ENCODE measurements at places on chromosomes 16 and 17. TPM values are rescaled to one million over a fixed set of nuclear protein-coding genes. Genes with fewer than 3 reads are reported as not detected.

DNA sequence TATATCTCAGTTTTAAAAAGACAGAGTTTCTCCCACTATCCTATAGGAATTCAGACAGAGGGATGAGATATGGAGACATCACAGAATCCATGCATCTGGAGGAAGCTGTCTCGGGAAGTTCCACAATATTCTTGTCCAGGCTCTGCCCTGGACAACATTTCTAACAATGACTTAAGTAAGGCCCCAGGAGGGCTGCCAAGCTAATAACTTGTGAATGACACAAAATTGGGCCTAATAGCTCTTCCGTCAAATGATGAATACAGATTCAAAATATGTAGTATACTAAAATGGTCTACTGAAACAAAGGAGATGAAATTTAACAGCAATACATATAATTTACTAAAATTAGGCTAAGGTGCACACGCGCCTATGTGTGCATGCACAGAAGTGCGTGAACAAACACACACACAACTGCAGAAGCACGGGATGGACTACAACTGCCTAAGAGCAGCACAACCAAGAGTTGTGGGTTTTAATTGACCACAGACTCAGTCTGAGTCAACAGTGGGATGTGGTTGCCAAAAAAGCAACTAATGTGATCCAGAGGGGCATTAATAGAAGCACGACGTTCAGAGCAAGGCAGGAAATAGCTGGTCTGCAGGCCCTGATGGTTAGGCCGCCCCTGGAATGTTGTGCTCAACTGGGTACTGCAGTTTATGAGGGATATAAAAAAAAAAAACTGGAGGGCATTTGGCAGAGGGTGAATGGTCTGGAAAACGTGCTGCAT, 26.3 kb upstream of the HS3ST2 start:
- DNase-seq, result peak; percentile 2

DNA sequence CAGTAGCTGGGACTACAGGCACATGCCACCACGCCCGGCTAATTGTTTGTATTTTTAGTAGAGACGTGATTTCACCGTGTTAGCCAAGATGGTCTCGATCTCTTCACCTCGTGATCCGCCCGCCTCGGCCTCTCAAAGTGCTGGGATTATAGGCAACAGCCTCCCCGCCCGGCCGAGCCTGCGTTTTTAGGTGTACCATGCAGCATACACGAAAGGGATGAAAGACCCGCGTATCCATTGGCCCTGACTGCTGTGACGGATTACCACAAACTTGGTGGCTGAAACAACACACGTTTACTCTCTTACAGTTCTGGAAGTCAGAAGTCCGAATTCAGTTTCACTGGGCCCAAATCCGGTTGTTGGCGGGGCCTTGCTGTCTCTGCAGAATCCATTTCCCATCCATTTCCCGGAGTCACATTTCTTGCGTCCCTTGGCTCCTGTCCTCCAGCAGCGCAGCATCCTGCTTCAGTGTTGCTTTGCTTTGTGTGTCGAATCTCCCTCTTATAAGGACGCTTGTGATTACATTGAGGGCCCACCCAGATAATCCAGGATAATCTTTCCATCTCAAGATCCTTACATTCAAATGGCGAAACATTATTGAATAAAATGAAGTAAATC, 8.3 kb upstream of the GUCY2D start:
- DNase-seq, result no peak

DNA sequence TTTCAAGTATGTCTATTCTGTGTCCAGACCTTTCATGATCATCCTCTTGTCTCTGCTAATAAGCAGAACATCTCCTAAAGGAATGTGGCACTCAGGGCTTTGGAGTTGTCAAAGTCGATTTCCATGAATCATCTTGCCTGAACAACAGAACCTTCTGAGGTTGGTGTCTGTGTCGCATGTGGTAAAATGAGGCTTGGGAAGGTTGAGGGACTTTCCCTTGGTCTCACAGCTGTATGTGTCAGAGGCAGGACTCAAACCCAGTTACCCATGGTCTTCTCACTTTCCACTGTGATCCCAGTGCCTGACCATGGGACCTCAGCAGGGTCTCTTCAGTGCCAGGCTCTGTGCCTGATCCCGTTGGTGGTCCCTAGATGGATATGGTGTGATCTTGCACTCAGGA, 4.2 kb upstream of the GPRC5B start:
- no peak for DNase-seq

GRCh38 chr17:75205793-75206163, 299 bp downstream of the NUP85 start:
- no peak for DNase-seq

CDRT4 gene
- polyA plus RNA-seq, result 2.7 TPM

DNA sequence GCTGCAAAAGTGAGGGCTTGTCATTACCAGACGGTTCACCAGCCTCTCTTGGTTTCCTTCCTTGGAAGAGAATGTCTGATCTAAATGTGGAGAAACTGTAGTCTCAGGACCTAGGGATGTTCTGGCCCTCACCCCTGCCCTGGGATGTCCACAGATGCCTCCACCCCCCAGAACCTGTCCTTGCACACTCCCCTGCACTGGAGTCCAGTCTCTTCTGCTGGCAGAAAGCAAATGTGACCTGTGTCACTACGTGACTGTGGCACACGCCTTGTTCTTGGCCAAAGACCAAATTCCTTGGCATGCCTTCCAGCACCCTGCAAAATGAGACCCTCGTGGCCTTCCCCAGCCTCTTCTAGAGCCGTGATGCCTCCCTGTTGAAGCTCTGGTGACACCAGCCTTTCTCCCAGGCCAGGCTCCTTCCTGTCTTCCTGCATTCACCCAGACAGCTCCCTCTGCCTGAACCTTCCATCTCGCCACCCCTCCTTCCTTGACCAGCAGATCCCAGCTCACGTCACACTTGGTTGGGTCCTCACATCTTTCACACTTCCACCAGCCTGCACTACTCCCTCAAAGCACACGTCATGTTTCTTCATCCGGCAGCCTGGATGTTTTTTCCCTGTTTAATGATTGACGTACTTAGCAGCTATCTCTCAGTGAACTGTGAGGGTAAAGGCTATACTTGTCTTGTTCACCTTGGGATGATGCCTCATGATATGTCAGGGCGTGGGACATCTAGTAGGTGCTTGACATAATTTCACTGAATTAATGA, 4.3 kb downstream of the ZNF768 start:
- DNase-seq, result no peak

TIMP2 gene
- 416 TPM for polyA plus RNA-seq

HASPIN gene
- polyA plus RNA-seq, result 2.2 TPM

ZFP3 gene
- polyA plus RNA-seq, result 0.75 TPM

ASIC2 gene
- polyA plus RNA-seq, result 0.15 TPM

DNA sequence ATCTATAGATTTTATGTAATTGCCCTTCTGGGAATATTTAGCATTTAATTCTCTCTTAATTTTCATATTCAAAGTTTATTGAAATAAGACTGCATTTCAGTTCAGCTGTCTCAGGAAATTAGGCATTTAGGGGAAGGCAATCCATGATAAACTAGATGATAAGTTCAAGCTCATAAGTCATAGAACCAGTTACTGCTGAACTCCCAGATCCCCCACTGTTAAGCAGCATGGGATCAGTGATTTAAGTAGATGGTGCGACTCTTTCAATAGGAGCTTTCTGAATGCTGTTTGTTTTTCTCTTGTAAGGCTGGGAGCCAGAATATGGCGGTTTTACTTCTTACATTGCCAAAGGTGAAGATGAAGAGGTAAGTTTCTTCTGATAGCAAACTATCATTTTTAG, 23.8 kb downstream of the OGFOD1 start:
- DNase-seq, result no peak

DNA sequence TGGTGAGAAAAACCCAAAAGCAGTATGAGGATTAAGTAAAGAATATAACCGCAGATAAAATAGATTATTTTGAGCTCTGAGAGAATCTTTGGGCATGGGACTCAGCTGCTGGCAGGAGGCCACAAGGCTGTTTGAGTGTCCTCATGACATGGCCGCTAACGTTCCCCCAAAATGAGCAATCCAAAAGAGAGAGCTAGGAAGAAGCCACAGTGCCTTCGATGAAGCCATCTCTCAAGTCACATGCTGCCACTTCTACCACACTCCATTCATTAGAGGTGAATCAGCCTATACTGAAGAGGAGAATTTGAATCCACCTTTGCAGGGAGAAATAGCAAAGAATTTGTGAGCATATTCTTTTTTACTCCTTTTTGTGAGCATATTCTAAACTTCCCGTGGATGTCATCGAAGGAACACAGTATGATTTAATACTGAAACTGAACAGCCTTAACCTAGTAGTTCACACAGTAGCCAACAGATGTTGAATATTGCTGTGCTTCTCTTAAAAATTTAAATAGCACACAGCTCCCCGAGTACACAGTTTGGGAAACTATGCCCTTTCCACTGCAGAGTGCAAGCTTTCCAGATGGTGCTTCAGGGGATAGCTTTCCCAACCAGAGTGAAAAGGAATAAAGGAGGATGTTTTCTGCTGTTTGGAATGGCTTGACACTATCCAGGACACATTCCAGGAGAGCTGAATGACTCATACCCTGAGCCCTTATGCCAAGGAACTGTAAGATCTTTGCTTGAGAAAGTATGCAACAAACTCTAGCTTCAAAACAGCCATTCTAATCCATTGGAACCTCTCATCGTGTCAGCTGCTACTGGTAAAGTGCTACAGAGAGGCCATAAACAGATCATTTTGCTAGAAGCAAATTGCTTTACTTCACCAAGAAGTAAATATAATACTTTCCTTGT, 33.9 kb downstream of the ANKFY1 start:
- DNase-seq, result peak; percentile 97

GRCh38 chr16:88784856-88785105, 239 bp downstream of the PIEZO1 start:
- DNase-seq, result no peak

DNA sequence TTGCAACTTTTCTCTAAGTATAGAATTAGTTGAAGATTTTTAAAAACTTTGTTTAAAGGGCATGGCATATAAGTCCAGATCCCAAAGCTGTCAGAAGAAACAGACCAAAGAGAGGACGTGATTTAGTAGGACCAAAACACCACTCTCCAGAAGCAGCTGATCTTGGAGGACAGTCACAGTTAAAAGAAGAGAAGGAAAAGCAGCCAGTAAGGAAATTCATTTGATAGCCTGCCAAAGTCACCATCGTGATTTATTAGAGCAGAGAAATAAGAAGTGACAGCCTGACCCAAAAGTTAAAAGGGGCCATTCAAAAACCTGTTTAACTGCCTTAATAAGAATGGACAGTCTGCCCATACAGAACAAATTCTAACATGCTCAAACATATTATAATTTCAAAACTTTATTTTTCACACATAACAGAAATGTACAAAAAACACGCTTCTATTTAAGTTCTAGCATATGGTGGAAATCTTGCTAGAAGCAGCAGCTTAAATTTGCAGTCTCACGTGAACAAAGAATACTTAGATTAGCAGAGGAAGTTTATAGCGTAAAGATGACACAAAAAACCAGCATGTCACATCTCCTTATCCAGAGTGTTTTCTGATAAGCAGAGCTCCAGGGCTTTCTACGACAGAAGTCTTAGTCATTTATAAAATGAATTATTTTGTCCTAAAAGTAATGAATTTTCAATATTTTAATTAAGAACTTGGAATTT, 37.2 kb downstream of the TXNDC11 start:
- no peak for DNase-seq

DNA sequence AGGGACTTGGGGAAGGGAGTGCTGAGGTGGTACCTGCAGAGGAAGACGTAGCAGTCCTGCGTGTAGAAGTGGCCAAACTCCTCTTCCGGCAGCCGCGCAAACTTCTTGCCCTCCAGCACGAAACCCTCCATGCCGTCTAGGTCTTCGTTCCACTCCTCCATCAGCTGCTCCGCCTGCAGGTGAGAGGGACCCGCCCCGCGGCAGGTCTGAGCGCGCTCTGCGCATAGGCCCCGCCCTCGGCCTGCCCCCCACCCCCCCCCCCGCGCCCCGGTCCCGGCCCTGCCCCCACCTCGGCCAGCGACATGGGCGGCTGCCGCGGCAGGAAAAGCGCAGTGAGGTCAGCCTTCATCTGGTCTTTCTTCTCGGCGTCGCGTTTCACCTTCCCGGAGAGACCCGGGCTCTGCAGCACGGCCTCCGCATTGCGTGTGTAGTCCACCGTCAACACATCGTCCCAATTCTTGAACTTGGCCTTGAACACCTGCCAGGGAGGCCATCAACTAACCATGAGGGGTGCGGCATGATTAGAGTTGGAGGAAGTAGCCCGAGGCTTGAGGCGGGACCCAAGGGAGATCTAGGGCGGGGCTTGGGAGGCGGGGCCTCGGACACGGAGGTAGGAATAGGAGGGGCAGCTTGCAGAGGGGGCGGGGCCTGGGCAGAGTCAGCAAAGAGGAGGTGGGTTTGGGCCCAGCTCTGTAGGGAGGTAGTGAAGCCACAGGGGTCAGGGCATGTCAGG, 11.5 kb downstream of the FLII start:
- peak; percentile 8 for DNase-seq

DNA sequence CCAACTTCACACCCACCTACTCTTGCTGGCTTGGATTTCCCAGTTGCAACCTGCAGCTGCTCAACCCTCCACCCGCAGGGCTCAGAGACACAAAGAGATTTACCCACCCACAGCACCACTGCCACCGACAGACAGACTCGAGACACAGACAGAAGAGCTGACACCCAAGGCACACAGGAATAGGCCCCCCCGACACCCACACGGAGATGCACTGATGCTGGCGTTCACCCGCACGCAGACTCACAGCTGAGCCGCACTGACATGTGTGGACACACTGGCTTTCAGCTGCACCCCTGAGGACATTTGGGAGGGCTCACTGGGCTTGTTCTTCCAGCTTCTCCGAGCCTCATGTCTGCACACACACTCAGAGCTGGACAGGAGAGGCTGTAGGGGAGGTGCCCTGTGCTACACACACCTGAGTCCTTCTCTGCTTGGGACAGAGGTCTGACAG, 8.2 kb downstream of the STX1B start:
- no peak for DNase-seq

SCARF1 gene
- 0.34 TPM for polyA plus RNA-seq

REXO5 gene
- 3.7 TPM for polyA plus RNA-seq

- DNase-seq, result no peak
Observed at GRCh38 chr17:34384271-34384670, 21.2 kb upstream of the CCL1 start.

KRT31 gene
- polyA plus RNA-seq, result 0.05 TPM

SLC16A6 gene
- 0.29 TPM for polyA plus RNA-seq

DNA sequence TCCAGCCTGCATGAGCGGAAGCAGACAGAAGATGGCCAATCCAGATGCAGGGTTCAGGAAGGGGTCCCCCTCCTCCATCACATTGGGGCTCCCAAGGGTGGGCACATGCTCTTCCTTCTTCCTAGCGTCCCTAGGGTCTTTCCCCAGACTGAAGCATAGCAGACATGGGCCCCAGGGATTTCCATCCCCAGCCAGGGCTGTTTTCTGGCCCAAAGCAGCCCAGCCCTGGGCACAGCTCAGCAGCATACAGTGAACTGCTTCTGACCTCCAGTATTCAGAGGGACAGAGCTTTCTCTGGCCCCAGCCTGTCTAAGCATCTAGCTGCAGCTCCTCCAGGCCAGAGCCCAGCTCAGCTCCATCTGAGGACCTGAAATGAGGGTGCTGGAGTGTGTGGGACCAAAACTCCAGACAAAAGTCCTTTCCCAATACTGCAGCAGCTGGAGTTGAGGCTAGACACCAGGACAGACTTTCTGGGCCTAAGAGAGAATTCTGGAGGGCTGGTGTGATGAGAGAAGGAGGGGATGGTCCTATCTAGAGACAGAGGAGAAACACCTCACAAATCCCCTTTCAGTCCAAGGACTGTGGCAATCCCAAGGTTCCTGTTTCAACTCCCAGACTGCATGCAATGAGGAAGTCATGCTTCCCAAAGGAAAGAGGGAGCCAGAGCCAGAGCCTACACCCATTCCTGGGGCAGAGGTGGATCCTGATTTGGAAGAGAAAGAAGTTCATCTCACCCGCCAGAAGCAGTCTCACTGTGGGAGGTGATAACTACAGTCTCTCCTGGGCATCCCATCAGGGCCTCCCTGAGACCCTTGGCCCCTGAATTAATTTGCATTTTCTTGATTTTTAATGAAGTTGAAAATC, 4.5 kb upstream of the FOXN1 start:
- DNase-seq, result no peak
